ENCODE measurements at places on chromosomes 5 and 9.

DNA sequence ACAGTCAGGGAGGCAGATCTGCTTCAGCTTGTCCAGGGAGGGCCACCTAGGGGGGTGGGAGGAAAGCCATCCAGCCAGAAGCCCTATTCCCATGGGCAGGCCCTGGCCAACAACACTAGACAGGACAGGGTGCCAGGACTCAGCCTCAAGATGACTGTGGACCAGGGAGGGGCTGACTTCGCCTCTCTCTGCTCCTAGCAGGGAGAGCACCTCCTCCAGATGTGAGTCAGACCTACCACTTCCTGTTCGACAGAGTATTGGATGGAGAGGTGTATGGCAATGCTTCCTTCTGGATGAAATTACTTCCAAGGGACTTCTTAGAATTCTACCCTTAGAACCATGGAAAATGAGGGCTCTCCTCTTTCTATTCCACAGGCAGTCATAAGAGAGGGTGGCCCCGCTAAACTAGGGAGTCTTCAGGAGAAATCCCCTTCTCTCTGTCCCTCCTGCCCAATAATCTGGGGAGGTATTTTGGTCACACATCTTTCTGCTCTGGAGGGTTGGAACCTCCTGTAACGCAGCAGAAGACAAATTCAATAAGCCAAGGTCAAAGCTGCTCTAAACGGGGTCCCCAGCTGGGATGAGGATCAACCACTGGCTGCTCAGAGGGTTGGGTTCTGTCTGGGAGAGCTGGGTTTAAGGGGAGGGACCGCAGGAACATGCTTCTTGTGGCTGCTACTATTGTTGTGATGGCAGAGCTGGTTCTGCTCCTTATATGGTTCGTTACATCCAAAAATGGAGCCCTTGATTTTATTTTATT lies 23.2 kb upstream of the RCL1 start:
- no peak for DNase-seq

DNA sequence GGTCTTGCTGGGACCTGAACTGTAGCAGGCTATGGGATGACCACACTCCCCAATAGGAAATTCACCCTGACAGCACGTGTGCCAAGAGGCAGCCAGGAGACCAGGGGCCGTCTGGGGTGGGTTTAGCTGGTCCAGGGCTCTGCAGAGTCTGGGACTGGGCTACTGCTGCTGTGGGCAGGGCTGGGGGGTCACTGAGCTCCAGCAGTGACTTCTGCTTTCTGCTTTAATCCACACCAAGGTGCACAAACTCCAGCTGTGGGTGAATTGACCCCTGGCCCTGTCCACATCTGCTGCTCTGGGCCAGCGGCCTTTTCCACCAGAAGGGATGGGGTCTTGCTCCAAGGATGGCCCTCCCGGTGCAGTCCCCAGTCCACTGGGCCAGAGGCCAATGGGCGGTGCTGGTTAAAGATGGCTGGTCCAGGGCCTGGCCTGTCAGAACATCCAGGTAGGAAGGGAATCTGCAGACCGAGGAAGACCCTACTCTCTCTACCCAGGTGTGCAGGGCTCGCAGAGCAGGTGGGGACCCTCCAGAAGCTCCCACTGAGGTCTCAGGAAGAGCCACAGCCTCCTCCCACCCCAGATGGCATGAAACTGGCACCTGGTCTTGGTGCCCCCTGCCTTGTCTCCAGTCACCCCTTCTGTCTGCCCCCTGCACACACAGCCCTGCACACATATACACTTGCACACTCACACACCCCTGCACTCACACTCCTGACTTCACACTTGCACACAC lies 28.0 kb downstream of the GLT6D1 start:
- no peak for DNase-seq

DNA sequence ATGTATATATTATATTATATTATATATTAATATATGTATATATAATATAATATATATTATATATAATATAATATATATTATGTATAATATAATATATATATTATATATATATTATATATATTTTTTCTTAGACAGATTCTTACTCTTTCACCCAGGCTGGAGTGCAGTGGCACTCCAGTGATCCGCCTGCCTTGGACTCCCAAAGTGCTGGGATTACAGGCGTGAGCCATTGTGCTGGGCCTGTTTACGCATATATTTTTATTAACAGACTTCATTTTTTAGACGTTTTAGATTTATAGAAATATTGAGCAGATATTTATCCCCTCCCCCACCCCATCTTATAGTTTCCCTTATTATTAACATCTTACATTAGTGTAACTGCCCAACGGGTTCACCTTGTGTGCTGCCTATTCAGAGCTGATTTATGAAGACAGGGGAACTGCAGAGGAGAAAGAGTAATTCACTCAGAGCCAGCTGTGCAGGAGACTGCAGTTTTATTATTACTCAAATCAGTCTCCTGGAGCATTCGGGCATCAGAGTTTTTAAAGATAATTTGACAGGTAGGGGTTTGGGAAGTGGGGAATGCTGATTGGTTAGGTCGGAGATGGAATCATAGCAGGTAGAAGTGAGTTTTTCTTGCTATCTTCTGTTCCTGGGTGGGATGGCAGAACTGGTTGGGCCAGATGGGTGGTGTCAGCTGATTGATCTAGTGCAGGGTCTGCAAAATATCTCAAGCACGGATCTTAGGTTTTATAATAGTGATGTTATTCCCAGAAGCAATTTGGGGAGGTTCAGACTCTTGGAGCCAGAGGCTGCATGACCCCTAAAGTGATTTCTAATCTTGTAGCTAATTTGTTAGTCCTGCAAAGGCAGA lies 93.4 kb downstream of the UNC13B start:
- DNase-seq = no peak

GRCh38 chr5:115629903-115630302 lies 4.1 kb upstream of the TMED7 start:
- no peak for DNase-seq

Measured in activated CD8-positive, alpha-beta memory T cell treated with anti-CD3 and anti-CD28 coated beads for 48 hours (primary cell).